ENCODE measurements at places on chromosomes 11 and 22.

DNA sequence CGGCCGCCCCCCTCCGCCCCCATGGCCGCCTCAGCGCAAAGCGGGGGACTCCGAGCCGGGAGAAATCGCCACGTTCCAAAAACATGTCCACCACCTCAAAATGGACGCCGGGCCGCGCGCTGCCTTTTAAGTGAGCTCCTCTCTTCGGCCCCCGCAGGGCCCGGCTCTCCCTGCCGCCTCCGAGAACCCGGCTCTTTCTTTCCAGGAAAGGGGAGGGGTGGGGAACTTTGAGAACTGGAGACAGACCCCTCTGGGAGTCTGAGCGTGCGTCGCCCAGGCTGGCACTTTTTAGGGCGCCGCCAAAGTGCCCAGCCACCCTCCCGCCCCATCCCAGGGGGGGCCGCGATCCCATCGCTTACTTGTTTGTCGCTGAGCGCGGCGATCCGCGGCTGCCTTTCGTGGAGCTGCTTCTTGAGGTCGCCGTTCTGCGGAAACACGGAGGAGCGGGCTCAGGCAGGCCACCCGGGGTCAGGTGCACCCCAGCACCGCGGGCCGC lies 1.6 kb downstream of the PHF21B start:
- DNase-seq, result no peak
- no peaks in the 10 kb centered on the region for H3K36me3 ChIP-seq
- H3K27ac ChIP-seq, result peak overlapping the region; percentile 38
- H3K4me3 ChIP-seq, result peak overlapping the region; percentile 73
- peaks cover 3% of the 10 kb centered on the region for H3K27me3 ChIP-seq

DNA sequence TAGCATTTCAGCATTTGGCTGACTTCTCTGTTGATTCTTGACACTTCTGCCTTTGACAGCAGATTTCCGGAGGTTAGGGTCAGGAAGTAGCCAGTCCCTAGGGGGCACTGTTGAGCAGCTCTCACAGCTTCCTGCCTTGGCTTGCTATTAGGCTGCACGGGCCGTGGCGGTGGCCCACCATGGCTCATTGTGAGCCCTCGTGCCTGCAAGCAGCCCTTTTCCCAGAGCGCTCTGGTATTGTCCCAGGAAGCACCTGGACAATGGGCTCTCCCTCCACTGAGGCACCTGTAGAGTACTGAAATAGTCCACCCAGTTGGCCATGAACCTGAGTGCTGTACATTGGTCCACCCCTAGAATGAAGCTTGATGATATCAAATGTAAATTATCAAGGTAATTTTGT lies 100.2 kb upstream of the GAL start:
- peaks cover 15% of the 10 kb centered on the region for H3K4me1 ChIP-seq
- no peak for DNase-seq
- no peak overlapping the region for H3K4me3 ChIP-seq
- peaks cover 33% of the 10 kb centered on the region for H3K36me3 ChIP-seq
- H3K27me3 ChIP-seq, result no peaks in the 10 kb centered on the region

DNA sequence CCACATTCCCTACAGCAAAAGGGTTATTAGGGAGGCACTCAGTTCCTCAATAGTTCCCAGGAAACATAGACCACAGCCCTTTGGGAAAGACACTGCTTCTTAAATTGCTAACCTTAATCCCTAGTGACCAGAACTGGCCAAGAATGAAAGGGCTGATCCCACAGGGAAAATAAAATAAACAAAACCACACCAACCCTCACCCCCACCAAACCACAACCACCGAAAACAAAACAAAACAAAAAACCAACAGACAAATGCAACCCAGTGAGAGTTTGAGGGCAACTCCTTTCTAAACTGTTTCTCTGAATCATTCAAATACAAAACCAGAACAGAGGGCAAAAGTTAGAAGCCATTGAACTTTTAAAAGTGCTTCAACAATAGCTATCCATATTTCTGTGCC lies 57.2 kb downstream of the NAV2 start:
- no peak for DNase-seq

GRCh38 chr11:28343304-28344233 lies 235.4 kb downstream of the METTL15 start:
- no peak overlapping the region for H3K4me3 ChIP-seq
- H3K27me3 ChIP-seq, result no peaks in the 10 kb centered on the region
- no peaks in the 10 kb centered on the region for H3K4me1 ChIP-seq
- no peaks in the 10 kb centered on the region for H3K36me3 ChIP-seq
- H3K27ac ChIP-seq, result no peak overlapping the region
- no peak for DNase-seq

DNA sequence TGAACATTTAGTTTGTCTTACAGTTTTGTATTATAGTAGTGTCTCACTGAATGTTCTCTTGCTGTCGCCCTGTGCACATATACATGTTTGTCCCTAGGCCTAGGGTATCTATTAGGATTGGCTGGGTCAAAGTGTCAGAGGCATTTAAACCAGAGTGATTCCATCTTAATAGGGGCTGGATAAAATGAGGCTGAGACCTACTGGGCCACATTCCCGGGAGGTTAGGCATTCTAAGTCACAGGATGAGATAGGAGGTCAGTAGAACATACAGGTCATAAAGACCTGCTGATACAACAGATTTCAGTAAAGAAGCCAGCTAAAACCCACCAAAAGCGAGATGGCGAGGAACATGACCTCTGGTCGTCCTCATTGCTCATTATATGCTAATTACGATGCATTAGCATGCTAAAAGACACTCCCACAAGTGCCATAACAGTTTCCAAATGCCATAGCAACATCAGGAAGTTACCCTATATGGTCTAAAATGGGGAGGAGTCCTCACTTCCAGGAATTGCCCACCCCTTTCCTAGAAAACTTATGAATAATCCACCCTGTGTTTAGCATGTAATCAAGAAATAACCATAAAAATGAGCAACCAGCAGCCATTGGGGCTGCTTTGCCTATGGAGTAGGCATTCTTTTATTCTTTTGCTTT lies 82.6 kb downstream of the LDLRAD3 start:
- H3K27me3 ChIP-seq, result no peaks in the 10 kb centered on the region
- no peak overlapping the region for H3K4me3 ChIP-seq
- peaks cover 3% of the 10 kb centered on the region for H3K4me1 ChIP-seq
- H3K36me3 ChIP-seq, result no peaks in the 10 kb centered on the region
- no peak for DNase-seq

GRCh38 chr22:38097557-38098409 lies 12.7 kb downstream of the BAIAP2L2 start:
- H3K36me3 ChIP-seq, result no peaks in the 10 kb centered on the region
- DNase-seq, result no peak
- H3K4me3 ChIP-seq, result no peak overlapping the region
- peaks cover 8% of the 10 kb centered on the region for H3K4me1 ChIP-seq
- H3K27ac ChIP-seq, result peak overlapping the region; percentile 78

DNA sequence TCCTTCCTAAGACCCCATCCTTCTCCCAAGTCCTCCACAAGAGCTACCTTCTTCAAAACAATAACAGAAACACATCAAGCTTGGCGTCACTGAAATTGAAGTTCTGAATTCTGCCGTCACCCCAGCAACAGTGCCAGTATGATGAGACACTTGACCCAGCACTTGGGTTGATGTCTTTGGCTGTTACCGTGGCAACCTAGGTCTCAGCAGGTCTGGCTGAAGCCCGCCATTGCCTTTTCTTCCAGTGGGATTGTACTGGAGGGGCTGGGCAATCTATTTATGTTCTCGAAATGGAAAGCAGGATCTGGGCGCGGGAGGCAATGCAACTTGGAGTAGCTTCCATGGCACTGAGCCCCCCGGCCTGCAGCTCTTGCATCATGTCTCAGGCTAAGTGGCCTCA lies 23.8 kb downstream of the NPTXR start:
- no peaks in the 10 kb centered on the region for H3K4me1 ChIP-seq
- peaks cover 3% of the 10 kb centered on the region for H3K36me3 ChIP-seq
- H3K27ac ChIP-seq, result no peak overlapping the region

- no peaks in the 10 kb centered on the region for H3K27me3 ChIP-seq
- no peaks in the 10 kb centered on the region for H3K4me1 ChIP-seq
- no peak overlapping the region for H3K27ac ChIP-seq
- no peak overlapping the region for H3K4me3 ChIP-seq
- no peak for DNase-seq
Measured at GRCh38 chr11:79699246-79699645, 258.4 kb upstream of the TENM4 start.

GRCh38 chr11:120482149-120482548 lies 29.4 kb upstream of the GRIK4 start:
- no peak for DNase-seq
- no peaks in the 10 kb centered on the region for H3K27me3 ChIP-seq
- H3K4me1 ChIP-seq, result no peaks in the 10 kb centered on the region
- H3K36me3 ChIP-seq, result peaks cover 92% of the 10 kb centered on the region

DNA sequence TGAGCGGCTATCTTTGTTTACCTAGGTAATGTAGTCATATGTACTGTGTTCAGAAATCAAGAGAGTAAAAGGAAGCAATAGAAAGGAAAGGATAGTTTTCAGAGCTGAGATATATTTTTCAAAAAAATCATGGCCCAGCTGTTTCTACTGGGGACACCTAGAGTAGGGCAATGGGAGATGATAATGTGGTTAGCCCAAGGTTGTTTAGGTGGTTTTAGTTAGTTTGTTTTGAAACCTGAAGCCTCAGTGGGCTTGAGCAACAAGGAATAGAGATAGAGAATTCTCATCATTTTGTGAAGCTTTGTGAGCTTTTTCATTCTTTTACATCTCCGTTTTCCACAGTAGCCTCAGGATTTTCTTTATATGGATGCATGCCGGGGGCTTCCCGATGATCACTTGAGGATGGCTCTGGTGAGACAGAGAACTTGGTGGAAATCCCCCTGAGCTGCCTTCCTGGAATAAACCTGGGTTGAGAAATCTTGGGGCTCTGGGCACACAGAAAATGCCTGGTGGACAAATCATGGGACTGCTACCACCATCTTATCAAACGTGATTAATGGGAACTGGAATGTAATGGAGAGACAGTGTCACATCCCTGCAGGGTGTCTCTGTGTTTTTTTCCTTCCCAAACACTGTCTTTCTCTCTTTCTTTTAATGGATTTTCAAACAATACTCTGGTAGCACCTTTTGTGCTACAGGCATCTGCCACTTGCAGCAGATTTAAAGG lies 49.0 kb downstream of the ARHGAP42 start:
- no peaks in the 10 kb centered on the region for H3K36me3 ChIP-seq
- no peak for DNase-seq
- no peak overlapping the region for H3K27ac ChIP-seq
- no peaks in the 10 kb centered on the region for H3K4me1 ChIP-seq

GRCh38 chr11:45772449-45772774 lies 32.5 kb upstream of the SLC35C1 start:
- no peaks in the 10 kb centered on the region for H3K36me3 ChIP-seq
- no peaks in the 10 kb centered on the region for H3K4me1 ChIP-seq
- H3K27me3 ChIP-seq, result no peaks in the 10 kb centered on the region

GRCh38 chr11:86119077-86119476 lies 50.2 kb upstream of the PICALM start:
- no peaks in the 10 kb centered on the region for H3K27me3 ChIP-seq
- no peak overlapping the region for H3K4me3 ChIP-seq
- no peaks in the 10 kb centered on the region for H3K36me3 ChIP-seq
- H3K27ac ChIP-seq, result no peak overlapping the region
- H3K4me1 ChIP-seq, result peaks cover 9% of the 10 kb centered on the region

Measured in ascending aorta (tissue), 2 donors.